ENCODE measurements at places on chromosomes 13 and 19.

GRCh38 chr13:27600711-27601110 is 19.6 kb downstream of the LNX2 start:
- no peaks in the 10 kb centered on the region for H3K36me3 ChIP-seq
- DNase-seq: no peak
- H3K27me3 ChIP-seq: no peaks in the 10 kb centered on the region
- peak overlapping the region; percentile 70 for H3K27ac ChIP-seq
- peaks cover 72% of the 10 kb centered on the region for H3K4me1 ChIP-seq
- H3K4me3 ChIP-seq: no peak overlapping the region

- H3K4me1 ChIP-seq: peaks cover 24% of the 10 kb centered on the region
- no peak for DNase-seq
- H3K4me3 ChIP-seq: no peak overlapping the region
Observed at GRCh38 chr13:114231886-114232285, 2.8 kb upstream of the CDC16 start.

DNA sequence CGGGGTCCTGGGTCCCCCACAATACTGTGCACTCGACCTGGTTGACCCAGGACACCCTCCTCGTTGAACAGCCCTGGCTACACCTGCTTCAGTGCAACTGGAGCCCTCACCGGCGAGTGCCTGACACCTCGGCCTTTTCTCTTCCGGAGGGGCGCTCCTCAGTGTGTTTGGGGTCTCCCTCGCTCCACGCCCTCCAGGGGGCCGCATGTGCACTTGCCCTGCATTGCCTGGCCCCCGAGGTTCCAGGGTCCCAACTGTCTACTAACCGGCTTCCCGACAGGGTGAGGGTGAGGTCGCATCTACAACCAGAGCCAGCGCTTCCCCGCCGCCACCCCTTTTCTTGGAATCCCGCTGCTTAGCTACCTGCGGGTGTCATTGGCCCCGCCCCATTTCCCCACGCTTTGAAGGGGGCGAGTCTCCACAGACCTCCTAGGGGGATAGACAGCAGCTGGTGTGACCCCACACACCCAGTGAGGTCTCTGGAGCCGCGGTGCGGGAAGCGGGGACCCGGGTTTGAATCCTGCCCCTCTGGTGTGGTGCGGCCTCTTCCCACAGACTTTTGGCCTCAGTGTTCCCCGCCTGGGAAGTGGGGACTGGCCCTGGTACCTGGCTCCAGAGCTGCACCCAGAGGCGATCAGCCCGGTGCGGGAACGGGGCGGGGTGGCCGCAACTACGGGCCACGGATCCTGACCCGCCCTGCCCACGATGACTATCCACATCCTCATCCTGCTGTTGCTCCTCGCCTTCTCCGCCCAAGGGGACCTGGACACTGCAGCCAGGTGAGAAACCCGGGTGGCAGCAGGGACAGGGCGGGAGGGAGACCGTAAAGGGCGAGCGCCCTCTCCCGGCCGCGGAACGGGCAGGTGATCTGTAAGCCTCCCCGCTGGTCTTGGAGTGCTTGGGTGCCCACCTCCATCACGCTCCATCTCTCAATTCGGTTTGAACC is at the start of gene ADM5:
TSS of gene ADM5 (plus strand) at position 462 of the 946 bp plus-strand sequence. CDS start at position 706, 244 bp downstream.
- peaks cover 70% of the 10 kb centered on the region for H3K4me1 ChIP-seq
- peak; percentile 50 for DNase-seq
- peak within 1 kb of the TSS; percentile 81 for H3K27ac ChIP-seq
- H3K4me3 ChIP-seq: peak within 1 kb of the TSS; percentile 67
- H3K36me3 ChIP-seq: peaks cover 38% of the 10 kb centered on the region

DNA sequence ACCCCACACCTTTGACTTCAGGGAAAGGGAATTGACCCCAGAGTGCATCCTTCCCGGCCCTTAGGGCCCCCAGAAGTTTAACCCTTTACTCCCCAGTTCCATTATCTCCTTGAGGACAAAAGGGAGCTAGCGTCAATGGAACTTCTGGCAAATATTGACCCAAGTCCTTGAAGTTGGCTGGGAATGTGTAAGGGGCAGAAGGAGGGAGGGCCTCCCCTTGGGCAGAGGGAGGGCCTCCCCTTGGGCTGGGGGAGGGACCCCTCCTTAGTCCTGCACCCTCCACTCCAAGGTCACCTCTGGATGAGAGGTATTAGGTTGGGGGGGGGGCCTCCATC is 3.0 kb upstream of the TMEM59L start:
- no peaks in the 10 kb centered on the region for H3K36me3 ChIP-seq
- no peak overlapping the region for H3K4me3 ChIP-seq
- no peak for DNase-seq
- H3K27ac ChIP-seq: no peak overlapping the region
- H3K4me1 ChIP-seq: peaks cover 66% of the 10 kb centered on the region

- no peak for DNase-seq
- no peak overlapping the region for H3K27ac ChIP-seq
Observed at GRCh38 chr19:30420881-30421280, 48.7 kb downstream of the ZNF536 start.

GRCh38 chr19:39927076-39927475 is 7.4 kb downstream of the FCGBP start:
- DNase-seq: no peak
- no peaks in the 10 kb centered on the region for H3K4me1 ChIP-seq
- no peak overlapping the region for H3K4me3 ChIP-seq
- H3K36me3 ChIP-seq: no peaks in the 10 kb centered on the region
- no peak overlapping the region for H3K27ac ChIP-seq

- H3K36me3 ChIP-seq: peaks cover 30% of the 10 kb centered on the region
- DNase-seq: no peak
- H3K27me3 ChIP-seq: no peaks in the 10 kb centered on the region
- H3K27ac ChIP-seq: no peak overlapping the region
- peaks cover 80% of the 10 kb centered on the region for H3K4me1 ChIP-seq
- no peak overlapping the region for H3K4me3 ChIP-seq
Observed at GRCh38 chr19:39449116-39449797, 3.9 kb downstream of the SUPT5H start.

DNA sequence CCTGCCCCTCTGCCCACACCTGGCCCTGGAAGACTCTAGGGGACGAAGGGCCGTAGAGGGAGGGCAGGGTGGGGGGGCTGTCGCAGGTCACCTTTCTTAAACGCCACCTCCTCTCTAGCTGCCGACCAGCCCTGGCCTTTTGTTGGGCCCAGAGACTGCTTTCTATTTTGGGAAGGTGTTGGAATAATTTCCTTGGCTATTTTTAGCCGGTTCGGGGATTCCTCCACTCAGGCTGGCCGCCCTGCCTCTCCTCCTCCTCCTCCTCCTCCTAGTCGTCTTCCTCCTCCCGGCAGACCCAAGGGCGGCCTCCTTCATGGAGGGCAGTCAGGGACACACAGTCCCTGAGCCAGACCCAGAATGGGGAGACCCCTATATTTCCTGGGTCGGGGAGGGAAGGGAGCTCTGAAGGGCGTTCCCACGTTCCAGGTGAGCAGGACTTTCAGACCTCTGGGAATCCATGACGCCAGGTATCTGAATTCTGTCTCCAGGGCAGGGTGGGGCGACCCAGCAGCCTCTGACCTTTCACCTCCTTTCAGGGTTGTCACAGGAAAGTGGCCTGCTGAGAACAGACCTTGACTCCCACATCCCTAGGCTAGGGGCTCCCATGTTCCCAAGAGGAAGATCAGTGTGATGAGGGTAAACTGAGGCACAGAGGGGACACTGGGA is 19.9 kb downstream of the GADD45B start:
- H3K27ac ChIP-seq: peak overlapping the region; percentile 96
- no peak for DNase-seq
- peaks cover 37% of the 10 kb centered on the region for H3K4me1 ChIP-seq
- H3K27me3 ChIP-seq: no peaks in the 10 kb centered on the region

DNA sequence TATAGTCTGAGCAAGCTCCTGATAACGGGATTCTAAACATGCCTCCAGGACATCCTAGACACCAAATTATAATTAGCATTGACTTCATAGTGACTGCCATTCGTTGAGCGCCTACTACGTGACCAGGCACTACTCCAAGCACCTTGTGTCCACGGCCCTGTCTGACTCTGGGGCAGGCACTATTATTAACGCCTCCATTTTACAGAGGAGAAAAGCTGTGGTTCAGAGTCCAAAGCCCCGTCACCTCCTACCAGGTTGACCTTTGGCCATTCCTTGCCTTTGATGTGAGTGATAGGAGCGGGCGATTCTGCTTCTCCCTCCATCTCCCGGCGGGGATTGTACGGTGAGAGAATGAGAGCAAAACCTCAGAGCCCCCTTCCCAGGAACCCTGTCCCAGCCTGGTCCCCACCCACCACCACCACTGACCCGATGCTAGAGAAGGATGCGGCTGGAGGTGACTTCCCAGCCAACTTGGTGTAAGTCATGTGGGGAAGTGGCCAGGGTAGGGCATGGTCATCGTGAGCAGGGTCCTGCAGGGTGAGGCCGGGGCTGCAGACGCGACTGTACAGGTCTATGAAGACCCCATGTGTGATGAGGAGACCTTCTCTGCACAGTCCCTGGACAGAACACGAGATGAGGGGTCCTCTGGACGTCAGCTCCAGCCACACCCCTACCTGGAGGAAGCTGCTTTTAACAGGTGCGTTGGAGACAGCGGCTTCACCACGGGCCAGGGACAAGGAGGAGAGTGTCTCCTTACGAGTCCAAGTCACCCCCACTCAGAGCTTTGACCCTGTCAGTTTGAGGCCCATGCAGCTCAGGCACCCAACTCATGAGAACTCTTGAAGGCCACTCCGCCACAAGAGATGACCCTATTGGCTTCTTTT is at the start of gene IGSF23:
TSS of gene IGSF23 (plus strand) at position 269 of the 884 bp plus-strand sequence. CDS start at position 352, 83 bp downstream.
- no peak within 1 kb of the TSS for H3K4me3 ChIP-seq
- peaks cover 11% of the 10 kb centered on the region for H3K4me1 ChIP-seq
- DNase-seq: no peak
- H3K36me3 ChIP-seq: no peaks in the 10 kb centered on the region

DNA sequence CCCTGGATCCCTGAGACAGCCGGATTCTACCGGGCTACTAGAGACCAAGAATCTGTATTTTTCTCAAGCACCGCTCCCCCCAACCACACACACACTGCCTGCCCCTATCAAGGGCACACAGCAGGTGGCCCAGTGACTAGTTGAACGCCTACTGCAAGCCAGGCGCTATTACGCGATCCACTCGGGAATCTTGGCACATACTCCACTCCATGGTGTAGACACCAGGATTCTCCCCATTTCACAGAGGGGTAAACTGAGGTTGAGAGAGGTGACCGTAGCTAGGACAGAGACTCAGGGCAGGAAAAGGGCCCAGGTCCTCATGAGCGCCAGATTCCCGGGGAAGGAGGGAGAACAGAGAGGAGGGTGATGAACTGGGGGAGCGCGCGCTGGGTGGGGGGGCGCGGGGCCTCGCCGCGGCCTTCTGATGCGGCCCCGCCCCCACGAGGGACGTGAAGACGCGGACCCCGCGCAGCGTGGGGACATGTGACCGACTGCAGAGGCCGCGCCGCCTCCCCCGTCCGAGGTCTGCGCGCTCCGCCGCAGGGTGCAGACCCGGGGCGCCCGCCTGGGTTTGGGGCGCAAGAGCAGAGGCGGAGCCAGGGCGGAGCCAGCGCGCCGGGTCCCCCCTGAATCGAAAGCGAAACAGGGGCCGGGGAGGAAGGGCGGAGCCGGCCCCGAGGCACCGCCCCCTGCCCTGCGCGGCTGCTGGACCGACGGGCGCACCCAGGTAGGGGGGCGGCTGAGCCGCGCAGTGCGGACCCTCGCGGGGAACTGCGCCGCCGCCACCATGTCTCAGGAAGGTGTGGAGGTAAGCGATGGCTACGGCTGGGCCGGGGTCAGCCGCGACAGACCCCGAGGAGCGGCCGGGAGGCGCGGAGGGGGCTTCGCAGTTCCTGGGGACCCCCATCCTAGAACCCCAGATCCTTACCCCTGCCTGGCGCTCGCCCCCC is at the start of gene SHFL:
TSS of gene SHFL (plus strand) at position 677 of the 950 bp plus-strand sequence. CDS start at position 788, 111 bp downstream.
- peak within 1 kb of the TSS; percentile 96 for H3K27ac ChIP-seq
- peaks cover 17% of the 10 kb centered on the region for H3K36me3 ChIP-seq
- H3K27me3 ChIP-seq: no peaks in the 10 kb centered on the region
- peak within 1 kb of the TSS; percentile 99 for H3K4me3 ChIP-seq
- peak; percentile 72 for DNase-seq
- H3K4me1 ChIP-seq: peaks cover 18% of the 10 kb centered on the region

DNA sequence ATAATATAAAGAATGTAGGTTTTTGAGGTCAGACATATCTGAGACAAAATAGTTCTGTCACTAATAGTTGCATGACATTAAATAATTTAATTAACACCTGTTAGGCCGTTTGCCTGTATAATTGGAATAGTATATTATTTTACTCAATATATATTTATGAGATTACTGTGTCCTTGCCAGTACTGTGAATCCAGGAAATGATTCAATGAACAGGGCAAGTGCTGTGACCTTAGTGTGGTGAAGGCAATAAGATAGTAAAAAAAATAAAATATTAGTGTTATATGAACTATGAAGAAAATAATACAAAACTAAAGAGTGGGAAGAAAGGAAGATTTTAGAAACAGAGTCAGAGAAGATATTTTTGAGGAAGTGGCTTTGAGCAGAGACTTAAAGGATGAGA is 403.7 kb downstream of the PCDH9 start:
- H3K27ac ChIP-seq: no peak overlapping the region
- H3K36me3 ChIP-seq: no peaks in the 10 kb centered on the region
- H3K27me3 ChIP-seq: no peaks in the 10 kb centered on the region
- no peak overlapping the region for H3K4me3 ChIP-seq
- DNase-seq: no peak

GRCh38 chr19:46733690-46734292 is 12.1 kb upstream of the FKRP start:
- no peak overlapping the region for H3K4me3 ChIP-seq
- DNase-seq: no peak
- H3K27ac ChIP-seq: peak overlapping the region; percentile 45
- no peaks in the 10 kb centered on the region for H3K27me3 ChIP-seq
- H3K4me1 ChIP-seq: peaks cover 53% of the 10 kb centered on the region
